Pancreas (tissue), 10 donors: ENCODE measurements at places on chromosomes 13 and 19. TPM values are rescaled to one million over a fixed set of nuclear protein-coding genes. Genes with fewer than 3 reads are reported as not detected.
A peak's percentile ranks its signal among the peaks of the same experiment; 100 is the strongest.

Gene ZNF541
- total RNA-seq: 0.06 TPM

Gene CACNG6
- total RNA-seq: not detected

Gene FUT3
- 6.1 TPM for total RNA-seq

GRCh38 chr13:88586263-88586662 lies 915.1 kb downstream of the SLITRK5 start:
- no peak for DNase-seq

DNA sequence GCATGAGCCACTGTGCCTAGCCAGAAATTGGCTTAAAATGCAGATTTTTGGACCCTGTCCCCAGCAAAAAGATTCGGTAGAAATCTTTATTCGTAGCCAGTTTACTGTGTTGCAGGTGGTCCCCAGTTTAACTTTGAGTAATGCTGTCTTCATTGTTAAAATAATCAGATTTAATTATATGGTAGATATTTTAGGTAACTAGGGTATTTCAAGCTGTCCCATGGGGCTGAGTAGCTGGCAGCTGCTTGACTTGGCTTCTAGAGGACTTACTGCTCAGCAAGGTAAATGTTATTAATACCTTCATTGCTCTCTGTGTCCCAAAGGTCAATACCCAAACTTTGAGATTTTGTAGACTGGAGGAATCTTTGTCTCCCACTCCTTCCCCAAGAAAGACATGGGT lies 21.1 kb downstream of the LSM14A start:
- DNase-seq: no peak

- peak; percentile 67 for DNase-seq
These were observed 1.5 kb downstream of the CCDC106 start for GRCh38 chr19:55649268-55650125.

DNA sequence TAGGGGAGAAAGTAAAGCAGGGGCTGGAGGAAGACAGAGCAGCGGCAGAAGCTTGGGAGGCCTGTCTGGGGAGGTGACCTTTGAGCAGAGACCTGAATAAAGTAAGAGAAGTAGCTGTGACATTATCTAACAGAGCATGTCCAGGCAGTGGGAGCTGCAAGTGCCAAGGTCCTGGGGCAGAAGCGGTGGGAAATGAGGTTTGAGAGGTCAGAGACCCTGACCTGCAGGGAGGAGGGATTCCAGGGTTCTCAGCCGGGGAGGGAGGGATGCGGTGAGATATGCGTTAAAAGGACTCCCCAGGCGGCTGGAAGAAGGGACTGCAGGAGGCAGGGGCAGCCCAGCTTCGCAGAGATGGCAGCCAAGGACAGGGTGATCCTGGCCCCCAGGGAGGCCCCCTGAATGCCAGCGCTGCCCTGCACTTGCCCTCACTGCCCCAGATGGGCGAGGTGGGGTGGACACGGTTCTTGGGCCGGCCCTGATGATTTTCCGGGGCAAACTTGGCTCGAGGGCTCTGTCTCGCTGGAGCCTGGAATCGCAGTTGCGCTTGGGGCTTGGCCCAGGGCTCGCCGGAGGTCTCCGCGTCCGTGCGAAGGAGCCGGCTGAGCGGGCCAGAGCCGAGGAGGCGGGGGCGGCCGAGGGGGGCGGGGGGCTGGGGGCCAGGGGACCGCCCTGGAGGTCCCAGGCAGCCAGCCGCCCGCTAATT lies 3.2 kb downstream of the CRLF1 start:
- DNase-seq: no peak
